ENCODE measurements at places on chromosomes 3 and 15.

GRCh38 chr15:101528917-101529299 is 39.4 kb upstream of the PCSK6 start:
- DNase-seq = no peak

DNA sequence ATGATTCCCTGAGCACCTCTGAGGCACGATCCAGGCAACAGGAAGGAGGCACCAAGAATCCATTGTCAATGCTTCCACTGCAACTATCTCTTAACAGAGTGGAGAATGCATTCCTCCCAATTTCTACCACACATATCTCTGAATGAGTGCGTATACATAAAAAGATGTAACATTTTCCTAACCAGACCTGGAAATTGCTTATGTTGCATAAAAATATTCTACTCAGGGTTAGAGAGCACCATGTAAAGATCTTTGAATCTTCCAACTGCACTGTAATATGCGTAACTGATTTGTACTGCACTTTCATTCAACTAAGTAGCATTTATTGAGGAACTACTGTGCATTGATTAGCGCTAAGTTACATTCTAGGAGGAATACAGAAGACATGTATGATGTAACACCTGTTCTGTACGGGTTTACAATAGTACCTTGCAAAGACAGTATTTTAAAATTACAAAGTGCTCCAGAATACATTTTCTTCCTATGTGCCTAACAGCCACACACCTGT is 237.8 kb downstream of the EBLN2 start:
- DNase-seq = no peak

DNA sequence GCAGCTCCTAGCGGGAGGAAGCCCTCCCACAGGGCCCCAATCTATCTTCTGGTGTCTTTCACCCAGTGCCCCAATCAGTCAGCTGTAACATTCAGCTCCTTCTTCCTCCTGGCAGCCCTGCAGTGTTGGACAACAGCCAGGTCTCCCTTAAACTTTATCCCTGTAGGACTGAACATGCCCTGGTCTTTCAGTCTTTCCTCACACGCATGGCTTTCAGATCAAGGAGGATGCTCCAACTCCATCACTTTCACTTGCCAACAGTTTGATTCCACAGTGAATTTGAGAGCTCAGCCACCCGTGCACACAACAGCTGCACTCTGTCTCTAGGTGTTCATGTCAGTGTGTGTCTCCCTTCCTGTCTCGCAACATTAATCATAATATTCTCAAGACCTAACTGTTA is 28.5 kb upstream of the LRRC34 start:
- no peak for DNase-seq

- DNase-seq = no peak
Measured at GRCh38 chr3:60277361-60277800, 973.9 kb downstream of the FHIT start.

DNA sequence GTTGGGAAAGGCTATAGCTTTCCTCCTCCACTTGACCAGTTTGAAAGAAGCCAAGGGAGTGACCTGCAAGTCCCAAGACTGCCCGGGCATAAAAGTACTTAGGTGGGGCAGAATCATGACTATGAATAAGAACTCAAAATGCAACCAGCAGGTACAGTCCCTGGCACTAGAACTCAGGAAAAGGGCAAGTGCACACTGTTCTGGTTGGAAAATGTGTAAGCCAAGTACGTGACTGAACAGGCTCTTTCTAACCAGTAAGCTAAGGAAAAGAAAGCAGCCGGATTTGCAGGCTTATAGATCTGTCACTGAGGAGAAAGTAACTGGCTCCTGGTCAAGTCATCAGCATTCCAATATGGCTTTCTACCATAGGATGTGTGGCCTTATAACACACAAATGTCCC is 101.2 kb upstream of the SLC4A7 start:
- no peak for DNase-seq

DNA sequence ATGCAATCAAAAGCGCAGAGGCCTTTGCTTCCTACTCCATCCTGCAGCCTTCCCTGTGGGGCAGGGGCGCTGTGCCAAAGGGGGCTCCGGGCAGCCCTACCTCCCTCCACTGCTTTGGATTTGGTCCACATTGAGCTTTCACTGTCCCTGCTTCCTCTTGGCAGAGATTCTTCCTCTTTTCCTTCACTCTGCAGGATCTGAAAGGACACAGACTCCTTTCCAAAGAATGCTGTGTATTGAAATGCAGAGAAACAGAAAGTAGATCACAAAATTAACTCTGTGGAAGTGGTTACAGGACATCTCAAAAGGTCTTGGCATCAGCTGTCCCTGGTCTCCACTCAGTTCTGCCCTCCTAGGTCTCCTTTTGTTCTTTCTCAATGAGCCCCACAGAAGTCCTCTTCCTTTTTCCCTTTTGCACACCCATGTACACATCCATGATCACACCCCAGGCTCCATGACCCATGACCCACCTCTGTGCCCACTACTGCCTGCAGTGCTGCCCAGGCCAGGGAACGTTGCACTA is 64.1 kb downstream of the CCR1 start:
- no peak for DNase-seq

GRCh38 chr3:67437090-67437489 is 217.3 kb downstream of the SUCLG2 start:
- no peak for DNase-seq

DNA sequence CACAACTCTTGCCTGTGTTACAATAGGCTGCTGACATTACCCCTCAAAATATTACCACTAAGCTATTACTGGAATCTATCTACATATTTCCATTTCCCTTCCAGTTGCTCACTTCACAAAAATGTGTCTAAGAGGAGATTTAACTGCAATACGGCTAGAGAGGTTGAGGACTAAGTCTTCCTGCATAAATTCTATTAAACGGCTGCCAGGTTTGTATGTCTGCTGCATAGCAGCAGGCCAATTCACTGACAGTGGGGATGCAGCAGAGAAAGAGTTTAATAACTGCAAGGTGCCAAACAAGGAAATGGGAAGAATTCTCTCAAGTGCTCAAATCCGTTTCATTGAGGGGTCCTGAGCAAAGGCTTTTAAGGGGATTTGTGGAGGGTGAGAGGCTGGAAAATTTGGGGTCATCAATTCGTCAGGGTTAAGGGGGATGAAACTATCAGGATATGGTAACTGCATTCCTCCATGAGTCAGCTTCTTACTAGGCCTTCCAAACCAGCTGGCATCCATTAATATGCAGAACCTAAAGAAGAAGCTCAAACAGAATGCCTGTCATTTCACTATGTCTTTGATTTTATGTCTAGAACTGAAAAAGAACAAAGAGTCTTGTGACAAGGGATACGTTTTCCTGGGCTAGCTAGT is 675.6 kb downstream of the TBL1XR1 start:
- DNase-seq = peak; percentile 51

- no peak for DNase-seq
Measured at GRCh38 chr3:111531446-111531845, 10.6 kb upstream of the CD96 start.

GRCh38 chr3:5429517-5429890 is 242.0 kb downstream of the EDEM1 start:
- DNase-seq = no peak

GRCh38 chr3:179418610-179419009 is 32.7 kb downstream of the GNB4 start:
- DNase-seq = no peak

DNA sequence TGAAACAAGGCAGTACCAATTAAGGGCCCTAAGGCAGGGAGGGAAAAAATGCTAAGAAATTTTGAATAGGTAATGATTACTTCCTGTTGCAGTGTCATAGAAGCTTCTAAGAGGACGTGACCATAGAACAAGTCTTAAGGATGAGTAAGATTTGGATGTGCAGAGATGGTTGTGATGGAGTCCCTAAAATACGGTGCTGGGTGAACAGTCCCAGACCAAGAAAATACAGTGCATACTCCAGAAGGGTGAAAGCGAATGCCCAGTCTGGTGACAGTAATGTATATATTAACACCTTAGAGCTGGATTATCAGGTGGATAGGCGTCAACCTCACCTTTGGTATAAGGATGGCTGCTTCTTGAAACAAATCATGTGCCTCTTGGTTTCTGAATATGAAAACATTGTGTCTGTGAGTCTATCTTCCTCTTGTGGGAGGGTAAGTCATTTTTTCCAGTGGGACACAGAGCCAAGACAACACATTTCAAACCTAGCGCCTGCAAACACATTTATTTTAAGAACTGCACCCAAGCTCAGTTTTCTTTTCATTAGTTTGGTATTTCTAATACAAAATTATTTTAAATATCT is 101.2 kb upstream of the TP63 start:
- no peak for DNase-seq

- no peak for DNase-seq
Measured at GRCh38 chr3:41115069-41115468, 84.2 kb upstream of the CTNNB1 start.

GRCh38 chr3:10437272-10437994 is 68.0 kb downstream of the ATP2B2 start:
- peak; percentile 69 for DNase-seq

DNA sequence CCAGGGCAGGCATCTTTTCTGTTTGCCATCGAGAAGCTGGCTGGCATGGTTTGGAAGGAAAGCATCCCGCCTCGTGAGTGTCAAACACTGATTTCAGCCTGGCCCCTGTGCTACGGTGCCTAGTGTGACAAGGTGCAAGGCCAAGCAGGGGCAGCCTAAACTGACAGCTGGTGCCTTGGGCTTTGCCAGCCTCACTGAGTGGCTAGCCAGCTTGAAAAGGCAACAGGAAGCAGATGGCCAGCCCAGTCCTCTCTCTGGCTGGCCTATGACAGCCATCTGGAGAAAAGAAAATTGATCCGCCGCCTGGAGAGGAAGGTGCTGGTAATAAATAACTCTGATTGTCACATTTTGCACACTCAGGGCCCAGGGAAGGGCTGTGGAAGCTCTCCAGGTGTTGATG is 52.2 kb downstream of the C3orf85 start:
- DNase-seq = no peak

- DNase-seq = no peak
Measured at GRCh38 chr3:106440672-106441071, 571.9 kb upstream of the CBLB start.

DNA sequence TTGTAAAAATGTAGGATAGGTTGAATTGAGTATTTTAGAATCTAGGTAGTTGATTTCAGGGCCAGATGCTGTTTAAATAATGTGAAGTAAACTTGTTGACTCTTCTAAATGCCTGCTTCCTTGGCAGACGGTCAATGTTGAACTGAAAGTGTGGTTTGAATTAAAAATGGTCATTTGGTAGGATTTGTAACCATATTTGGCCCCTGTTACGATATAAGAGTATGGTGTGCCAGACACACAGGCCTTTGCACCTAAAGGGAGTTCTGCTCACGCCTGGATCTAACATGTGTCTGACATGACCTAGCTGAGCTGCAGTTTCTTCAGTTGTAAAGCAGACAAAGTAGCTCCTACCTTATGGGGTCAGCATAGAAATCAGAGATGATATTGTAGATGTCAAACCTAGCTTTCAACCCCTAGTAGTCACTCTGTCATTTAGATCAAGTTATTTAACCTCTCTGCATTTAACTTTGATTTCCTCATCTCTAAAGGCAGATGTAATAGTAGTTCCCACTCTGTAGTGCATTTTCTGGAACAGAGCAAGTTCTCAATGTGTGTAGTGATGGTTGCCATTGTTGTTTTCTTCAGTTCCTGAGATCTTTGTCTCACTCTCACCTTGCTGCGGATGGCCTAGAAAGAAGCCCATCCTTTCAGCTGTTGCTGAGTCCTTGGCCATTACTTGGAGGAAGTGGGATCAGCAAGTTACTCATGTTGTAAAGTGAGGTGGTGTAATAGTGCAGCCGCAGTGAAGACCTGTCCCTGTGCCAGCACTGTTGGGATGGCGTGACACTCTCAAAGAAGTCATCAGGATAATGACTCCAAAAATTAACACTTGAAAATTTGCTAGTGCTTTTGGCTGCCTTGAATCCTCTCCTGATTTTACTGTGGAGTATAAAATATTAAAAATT is 90.2 kb downstream of the GHSR start:
- no peak for DNase-seq

GRCh38 chr3:177590826-177591225 is 393.5 kb upstream of the TBL1XR1 start:
- no peak for DNase-seq

- no peak for DNase-seq
Measured at GRCh38 chr3:155646669-155647068, 98.2 kb downstream of the PLCH1 start.

DNA sequence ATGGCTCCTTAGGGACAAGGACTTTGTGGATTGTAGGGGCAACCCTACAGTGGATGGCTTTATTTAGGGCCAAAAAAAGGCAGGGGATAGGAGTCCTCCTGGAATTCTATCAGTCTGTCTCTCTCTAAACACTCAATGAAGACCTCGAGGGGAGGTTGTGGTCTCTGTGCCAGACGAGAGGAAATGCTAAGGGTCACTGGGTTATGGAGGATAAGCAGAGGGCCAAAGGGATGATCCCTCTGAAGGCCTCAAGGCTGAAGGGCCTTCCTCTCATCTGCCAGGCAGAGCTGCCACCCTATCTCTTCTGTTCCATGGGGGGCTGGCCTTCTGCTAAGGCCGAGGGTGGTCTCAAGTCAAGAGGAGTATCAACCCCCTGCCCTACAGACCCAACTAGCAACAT is 27.0 kb downstream of the PLXNB1 start:
- DNase-seq = no peak

Measured in non-pigmented ciliary epithelial cell (primary cell).